HuH-7.5 (cell line): ENCODE measurements at places on chromosomes 5 and 9.
A peak's percentile ranks its signal among the peaks of the same experiment; 100 is the strongest.

- no peak for DNase-seq
These were observed 26.2 kb downstream of the ZNF474 start for GRCh38 chr5:122155546-122155945.

DNA sequence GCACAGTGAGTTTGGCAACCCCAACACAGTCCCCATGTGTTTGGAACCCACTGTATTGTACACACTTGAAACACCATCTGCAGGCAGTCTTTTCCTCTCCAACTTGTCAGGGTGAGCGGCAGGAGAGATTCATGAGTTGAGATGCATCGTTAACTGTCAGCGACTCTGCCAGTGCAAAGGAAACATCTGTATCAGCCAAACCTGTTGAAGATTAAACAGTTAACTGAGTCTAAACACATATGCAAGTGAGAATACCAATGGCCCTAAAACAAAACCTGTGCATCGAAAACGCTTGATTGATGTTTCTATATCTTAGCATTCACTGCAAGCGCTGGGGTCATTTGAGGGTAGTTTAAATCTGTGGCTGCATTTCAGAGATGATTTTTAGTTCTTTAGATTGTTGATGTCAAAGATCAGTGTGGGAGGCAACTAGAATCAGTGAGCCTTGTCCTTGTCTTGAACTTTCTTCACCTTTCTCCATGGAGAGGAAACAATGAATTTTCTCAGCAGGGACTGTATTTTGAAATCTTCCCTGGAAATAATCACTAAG is 41.3 kb upstream of the PAM start:
- no peak for DNase-seq

GRCh38 chr5:68464424-68464823 is 248.9 kb downstream of the PIK3R1 start:
- DNase-seq = no peak

DNA sequence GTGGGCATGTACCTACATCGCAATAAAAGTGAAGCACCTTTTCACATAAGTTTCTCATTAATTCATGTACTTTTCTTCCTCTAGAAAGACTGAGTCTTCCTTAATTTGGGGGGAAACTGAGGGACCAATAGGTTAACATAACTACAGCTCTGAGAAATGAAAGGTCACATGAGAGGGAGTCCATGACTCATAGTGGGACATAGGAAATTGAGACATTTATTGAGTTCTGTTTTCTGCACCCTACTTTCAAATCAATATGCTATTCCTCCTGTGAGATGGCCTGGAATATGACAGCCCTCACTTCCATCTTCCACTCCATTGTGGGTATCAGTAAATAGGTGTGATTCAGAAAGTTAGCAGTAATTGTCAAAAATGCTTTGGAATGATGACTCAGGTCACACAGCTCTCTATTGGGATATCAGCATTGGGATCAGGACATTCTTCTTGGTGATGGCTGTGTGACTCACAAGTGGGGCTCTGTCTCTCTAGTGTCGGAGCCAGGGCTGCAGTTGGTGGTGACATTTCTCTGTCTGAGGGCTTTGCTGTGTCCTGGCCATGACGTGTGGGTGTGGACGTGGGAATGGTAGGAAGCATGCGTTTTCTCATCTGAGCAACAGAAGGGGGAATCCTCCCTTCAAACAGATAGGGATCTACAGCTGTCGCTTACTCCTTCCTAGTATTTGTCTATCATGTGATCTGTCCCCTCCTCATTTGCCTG is 125.0 kb downstream of the TRIO start:
- no peak for DNase-seq

DNA sequence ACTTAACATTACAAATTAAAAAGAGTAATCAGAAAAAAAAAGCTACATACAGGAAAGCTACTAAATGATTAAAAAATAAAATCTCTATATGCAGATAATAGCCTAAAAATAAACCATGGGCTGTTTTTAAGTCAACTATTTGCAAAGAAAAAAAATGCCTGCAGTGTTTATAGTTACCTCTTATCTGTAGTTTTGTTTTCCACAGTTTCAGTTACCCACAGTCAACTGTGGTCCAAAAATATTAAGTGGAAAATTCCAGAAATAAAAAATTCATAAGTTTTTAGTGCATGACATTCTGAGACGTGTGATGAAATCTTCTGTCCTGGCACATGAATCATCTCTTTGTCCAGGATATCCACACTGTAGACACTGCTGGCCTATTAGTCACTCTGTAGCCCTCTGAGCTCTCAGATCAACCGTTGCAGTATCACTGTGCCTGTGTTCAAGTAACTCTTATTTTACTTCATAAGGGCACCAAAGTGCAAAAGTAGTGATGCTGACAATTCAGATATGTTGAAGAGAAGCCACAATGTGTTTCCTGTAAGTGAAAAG is 59.2 kb downstream of the PRELID2 start:
- DNase-seq = peak; percentile 19

GRCh38 chr5:172558076-172558976 is 82.7 kb upstream of the NEURL1B start:
- DNase-seq = no peak

DNA sequence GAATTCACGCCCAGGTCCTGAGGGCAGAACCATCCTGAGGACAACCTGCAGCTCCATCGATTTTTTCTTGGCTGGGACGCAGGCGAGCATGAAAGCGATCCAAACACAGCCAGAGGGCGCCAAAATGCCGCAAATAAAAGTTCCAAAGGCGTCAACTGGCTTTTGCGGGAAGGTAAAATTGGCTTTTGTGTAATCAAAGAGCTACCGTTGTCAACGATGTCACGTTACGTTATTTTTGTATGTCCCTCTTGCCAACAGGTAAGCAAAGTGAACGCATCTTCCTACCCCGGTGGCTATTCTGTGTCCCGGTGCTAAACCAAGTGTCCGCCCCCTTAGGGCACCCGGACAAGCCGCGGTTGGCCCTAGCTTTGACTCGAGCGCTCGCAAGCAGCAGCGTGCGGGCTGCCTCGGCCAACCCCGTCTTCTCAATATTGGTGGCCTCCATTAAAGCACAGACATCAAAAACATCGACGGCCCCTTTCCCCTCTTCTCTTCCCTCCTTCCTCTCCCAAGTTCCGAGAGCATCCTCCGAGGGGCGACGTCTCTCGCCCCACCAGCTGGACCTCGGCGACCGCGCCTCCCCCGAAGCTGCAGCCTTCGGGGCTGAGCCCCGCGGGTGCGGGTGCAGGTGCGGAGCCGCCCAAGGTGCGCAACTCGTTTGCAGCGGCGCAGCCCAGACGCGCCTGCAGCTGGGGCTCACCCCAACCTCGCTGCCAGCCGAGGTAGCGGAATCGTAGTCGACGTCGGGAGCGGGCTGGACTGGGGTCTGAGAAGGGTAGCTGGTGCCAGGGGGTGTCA is 1.1 kb upstream of the BASP1 start:
- DNase-seq = peak; percentile 61

DNA sequence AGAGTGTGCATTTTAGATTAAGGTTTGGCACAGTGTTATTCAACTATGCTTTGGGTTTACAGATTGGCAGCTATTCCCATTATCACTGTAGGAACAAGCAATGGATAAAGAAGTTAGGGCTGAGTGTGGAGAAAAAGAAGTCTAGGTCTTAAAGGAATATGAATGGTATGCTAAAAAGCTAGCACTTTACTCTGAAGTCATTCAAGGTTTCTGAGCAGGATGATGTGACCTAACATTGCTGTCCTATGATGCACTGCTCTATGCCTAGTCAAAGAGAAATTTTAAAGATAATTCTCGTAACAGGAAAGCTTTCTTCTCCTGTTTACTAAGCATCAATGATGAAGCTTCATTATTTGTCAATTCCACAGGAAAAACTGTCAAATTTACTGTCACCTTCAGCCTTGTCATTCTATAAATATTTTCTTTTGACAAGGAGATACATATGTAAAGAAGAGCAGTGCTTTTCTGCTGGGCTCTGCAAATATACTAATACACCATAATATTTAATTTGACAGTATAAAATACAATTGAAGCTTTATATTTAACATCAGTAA is 476.1 kb upstream of the PTPRD start:
- no peak for DNase-seq

DNA sequence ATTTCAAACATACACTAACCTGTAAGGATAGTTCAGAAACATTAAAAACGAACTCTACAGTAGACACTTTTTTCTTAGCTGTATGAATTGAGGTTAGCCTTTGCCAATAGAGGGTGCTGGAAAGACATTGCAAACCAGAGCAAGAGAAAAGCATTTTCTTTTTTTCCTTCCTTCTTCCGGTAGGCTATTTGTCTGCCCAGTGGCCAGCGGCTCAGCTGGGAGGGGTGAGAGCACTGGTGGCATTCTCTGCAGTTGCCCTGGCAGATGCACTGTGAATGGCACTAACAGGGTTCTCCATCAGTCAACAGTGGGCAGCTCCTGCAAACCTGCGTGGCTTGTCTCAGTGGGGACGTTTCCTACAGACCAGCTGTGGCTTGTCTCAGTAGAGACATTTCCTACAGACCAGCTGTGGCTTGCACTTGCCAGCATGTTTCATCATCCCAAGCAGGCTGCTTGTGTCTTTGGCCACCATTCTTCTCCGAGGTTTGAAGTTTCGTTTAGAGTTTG is 984.5 kb upstream of the CDH18 start:
- peak; percentile 1 for DNase-seq

DNA sequence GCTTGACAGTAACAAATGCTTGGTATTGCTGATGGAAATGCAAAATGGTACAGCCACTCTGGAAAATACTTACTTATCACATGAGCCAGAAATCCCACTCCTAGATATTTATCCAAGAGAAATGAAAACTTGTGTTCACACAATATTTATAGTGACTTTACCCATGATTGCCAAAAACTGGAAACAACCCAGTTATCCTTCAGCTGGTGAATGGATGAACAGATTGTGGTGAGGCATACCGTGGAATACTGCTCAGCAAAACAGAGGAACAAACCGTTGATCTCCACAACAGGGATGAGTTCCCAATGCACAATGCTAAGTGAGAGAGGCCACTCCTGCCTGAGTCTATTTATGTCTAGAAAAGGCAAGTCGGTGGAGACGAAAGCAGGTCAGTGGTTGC is 40.5 kb upstream of the LRRC14B start:
- DNase-seq = no peak

- no peak for DNase-seq
These were observed 24.3 kb downstream of the KCNT1 start for GRCh38 chr9:135726138-135726853.

DNA sequence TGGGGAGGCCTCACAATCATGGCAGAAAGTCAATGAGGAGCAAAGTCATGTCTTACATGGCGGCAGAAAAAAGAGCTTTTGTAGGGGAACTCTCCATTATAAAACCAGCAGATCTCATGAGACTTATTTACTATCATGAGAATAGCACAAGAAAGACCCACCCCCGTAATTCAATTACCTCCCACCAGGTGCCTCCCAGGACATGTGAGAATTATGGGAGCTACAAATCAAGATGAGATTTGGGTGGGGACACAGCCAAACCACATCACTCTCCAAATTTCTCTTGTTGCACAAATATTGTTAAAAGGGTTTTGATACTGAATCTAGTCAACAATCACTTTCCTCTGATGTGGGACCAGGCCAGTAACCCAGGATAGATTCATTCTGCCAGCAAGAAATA is 1176.1 kb downstream of the CDH9 start:
- DNase-seq = no peak

DNA sequence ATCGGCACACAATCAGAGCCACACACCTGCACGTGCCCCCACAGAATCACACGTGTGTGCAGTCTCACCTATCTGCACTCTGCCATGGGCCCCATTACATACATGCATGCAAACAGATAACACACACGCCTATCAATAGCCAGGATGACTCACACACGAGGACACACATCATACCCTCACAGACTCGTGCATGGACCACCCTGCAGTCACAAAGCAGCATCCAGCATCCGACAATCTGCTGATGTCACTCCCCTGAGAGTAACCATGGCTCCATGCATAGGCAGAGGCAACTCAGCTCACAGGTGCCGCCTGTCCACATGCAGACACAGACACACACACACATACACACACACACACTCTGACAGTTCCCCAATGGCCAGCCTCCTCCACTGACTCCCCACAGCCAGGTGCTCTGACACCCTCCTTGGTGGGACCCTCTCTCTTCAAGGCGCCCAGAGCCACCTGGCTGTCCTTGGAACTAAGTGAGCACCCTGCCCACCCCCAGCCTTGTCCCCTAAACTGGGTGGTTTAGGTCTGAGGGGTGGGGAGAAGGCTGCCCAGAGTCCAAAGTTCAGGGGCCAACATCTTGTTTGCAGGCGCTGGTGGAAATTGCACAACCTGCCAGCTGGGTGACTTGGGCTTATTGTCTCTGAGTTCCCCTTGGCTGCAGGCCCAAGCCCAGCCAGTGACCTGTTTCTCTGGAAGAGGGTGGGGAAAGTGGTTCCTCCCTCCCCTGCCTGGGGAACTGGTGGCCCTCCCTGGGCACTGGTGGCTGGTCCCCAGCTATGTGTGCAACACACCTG is 34.6 kb upstream of the NEK6 start:
- peak; percentile 80 for DNase-seq

DNA sequence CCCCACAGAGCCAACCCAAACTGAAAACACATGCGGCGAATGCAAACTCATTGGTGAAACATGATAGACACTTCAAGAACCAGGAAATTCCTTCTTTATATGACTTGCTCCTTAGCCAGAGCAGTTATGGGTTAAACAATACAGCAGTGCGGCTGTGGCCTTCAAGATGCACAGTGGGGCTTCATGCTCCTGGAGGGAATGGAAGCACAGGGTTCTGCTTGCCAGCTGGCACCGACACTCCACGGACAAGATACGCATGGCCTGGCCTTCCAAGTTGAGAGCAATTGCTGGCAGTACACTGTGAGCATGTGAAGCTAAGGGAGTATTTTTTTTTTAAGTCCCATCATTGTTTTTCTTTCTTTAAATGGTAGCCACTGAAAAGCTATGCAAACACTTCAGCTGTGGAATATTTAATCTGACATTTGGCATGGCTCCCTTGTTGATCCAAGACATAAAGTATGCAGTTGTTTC is 451.6 kb upstream of the CD180 start:
- no peak for DNase-seq

GRCh38 chr9:127567730-127568617 is 44.1 kb upstream of the STXBP1 start:
- peak; percentile 59 for DNase-seq

GRCh38 chr5:51383131-51384121 is at the start of gene ISL1:
Gene ISL1 (plus strand): TSS chr5:51383448. CDS start chr5:51383672, 224 bp downstream.
- peak; percentile 55 for DNase-seq

- no peak for DNase-seq
These were observed 9.3 kb downstream of the WHRN start for GRCh38 chr9:114496011-114496410.

DNA sequence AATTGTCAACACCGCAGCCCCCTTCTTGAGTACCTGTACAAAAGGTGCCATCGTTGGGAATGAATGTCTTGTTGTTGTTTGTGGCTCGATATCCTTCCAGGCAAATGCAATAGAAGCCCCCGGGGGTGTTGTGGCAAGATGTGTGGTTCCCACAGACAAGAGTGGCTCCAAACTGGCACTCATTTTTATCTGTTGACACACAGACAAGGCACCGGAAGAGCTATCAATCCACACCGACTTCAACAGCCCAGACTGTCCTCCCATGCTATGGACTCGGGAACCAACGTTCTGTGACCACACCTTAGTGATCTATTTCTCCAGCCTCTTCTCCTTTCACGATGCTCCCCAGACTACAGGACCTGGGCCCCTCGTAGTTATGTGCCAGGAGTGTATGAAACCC is 25.9 kb downstream of the SUSD1 start:
- no peak for DNase-seq

- DNase-seq = no peak
These were observed 112.2 kb downstream of the ACTBL2 start for GRCh38 chr5:57370376-57370775.
